ENCODE measurements at places on chromosomes 5 and 9. TPM values are rescaled to one million over a fixed set of nuclear protein-coding genes. Genes with fewer than 3 reads are reported as not detected.

Gene RBM22
- 18.5 TPM for total RNA-seq

Gene PGM5
- total RNA-seq, result 1.1 TPM

Gene CDC20B
- not detected for total RNA-seq

Gene SNX2
- total RNA-seq, result 44.8 TPM

Gene CENPK
- total RNA-seq, result 12.1 TPM

Gene TLR4
- total RNA-seq, result 43.6 TPM

Gene NMUR2
- total RNA-seq, result not detected

Gene PCDHGA3
- 1.9 TPM for total RNA-seq

Gene INSL6
- total RNA-seq, result not detected

Gene NRG2
- total RNA-seq, result 2.1 TPM

Gene GFI1B
- total RNA-seq, result not detected

Gene UGT3A2
- total RNA-seq, result not detected

Gene TYRP1
- total RNA-seq, result 0.56 TPM

Gene GARIN3
- total RNA-seq, result not detected

Gene CEP72
- 3.1 TPM for total RNA-seq

Gene CBY3
- total RNA-seq, result 0.18 TPM

Gene HBEGF
- total RNA-seq, result 17.5 TPM

Gene TCF7
- total RNA-seq, result 0.09 TPM

Gene SLC34A3
- total RNA-seq, result not detected

Data from endothelial cell of coronary artery (primary cell).